ENCODE measurements at places on chromosomes 4 and X.

DNA sequence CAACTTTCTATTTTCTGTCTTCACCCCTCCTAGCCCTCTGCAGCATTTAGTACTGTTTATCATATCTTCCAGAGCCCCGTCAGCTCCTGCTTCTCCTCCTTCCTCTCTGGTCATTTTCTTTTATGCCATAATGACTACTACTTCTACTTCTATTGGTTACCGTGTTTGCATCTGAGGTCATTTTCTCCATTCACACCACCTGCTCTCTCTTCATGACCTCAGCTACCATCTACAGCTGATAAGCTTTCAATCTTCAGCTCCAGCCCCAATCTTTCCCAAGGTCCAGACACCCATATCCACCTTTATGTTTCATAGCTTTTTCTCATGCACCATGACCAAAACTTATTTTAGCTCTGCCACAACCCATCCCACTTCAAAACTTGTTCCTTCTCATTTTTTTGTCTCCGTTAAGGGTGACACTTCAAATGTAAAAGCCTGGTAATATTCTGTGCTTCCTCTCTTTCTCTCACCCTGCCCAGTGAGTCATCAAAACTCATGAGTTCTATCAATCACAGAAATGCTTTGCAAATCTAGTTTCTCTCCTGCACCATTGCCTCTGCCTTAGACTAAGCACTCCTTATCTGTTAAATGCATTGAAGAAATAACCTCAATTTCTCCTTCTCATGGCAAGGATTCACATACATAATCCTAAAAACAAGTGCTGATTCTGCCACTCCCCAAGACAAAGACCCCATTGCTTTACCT, 71.3 kb upstream of the IQCM start:
- no peak for DNase-seq

- no peak for DNase-seq
These were observed 208.4 kb upstream of the HDX start for GRCh38 chrX:84710611-84711010.

GRCh38 chrX:103157496-103158316, 57.2 kb upstream of the BEX4 start:
- no peak for DNase-seq

DNA sequence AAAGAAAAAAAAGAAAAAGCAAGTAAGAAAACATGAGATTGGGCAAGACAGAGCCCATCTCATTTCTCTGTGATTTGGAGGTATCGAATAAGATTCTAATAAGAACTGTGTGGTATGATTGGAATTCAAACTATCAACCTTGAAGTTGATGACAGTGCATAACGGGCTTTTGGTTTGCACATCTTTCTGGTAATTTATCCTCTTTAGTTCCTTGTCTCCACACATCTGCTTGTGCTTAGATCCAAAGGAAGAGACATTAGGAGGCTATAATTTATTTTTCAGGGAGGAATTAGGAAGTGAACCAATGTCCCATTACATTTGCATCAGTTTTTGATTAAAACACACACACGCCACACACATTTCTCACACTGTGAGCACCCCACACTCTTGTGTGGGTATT, 149.9 kb downstream of the ARSF start:
- no peak for DNase-seq

- DNase-seq, result no peak
These were observed 186.9 kb upstream of the SPOCK3 start for GRCh38 chr4:167421201-167421600.

DNA sequence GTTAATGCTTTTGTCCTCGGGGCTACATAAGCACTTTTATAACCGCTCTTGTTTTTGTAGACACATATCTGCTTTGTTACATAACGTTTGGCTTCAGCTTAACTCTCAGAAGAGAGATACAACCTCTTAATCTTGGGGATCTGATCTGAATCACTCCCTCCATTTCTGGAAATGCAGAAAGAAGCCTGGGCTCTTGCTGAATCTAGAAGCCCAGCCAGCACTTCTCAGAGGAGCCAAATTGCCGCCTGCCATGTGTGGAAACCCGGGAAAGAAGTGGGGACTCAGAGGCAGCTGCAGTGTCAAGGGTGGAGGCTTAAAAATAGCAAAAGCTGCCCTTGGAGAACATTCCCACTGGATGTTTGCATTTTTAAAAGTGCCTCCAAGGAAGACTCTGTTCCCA, 69.3 kb upstream of the LDB2 start:
- no peak for DNase-seq

GRCh38 chr4:38154252-38154651, 194.1 kb downstream of the PTTG2 start:
- DNase-seq, result no peak

DNA sequence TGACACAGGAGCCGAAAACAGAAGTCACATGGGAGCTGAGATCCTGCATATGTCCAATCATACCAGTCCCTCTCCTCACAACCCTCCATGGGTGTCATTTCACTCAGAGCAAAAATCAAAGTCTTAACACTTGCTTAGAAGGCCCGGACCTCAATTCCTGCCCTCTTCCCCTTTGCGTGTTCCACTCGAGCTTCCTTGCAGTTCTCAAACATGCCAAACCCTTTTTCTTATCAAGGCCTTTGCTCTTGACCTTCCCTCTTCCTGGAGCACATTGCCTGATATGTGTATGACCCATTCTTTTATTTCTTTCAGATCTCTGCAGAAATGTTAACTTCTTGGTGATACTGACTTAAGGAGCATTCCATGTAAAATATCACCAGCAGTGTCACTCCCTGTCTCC, 87.0 kb upstream of the USP38 start:
- DNase-seq, result no peak

GRCh38 chrX:45191383-45191782, 9.3 kb downstream of the DIPK2B start:
- DNase-seq, result no peak

- DNase-seq, result no peak
These were observed 72.9 kb upstream of the STIM2 start for GRCh38 chr4:26787461-26788340.

DNA sequence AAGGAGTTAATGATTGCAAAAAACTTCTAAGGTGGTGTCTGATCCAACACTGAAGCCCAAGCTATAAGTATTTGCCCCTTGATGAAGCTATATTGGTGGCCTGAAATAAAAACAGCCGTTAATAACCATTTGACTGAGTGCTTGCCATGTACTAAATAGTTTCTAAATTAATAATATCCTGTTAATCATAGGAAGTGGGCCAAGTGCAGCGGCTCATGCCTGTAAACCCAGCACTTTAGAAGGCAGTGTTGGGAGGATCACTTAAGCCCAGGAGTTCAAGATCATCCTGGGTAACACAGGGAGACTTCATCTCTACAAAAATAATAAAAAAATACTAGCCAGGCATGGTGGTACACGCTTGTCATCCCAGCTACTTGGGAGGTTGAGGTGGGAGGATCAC, 8.3 kb downstream of the NDP start:
- no peak for DNase-seq

DNA sequence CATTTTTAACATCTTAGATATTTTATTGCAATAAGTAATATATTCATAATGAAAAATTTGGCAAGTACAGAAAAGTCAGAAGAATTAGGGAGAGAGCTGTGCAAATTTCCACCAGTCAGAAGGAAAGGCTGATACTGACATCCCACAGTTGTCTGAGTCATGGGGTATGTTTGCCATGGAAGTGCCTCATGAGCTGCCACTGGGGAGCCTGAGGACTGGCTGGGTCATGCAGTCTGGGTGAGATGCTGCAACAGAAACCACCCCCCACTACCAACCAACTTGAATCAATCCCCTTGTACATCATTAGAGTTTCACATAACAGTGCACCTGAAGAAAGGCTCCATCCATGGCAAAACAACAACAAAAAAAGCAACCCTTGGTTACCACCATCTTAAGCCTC, 45.2 kb upstream of the ENPP6 start:
- DNase-seq, result no peak

- DNase-seq, result peak; percentile 81
These were observed 237.5 kb downstream of the BCOR start for GRCh38 chrX:39859991-39860861.

DNA sequence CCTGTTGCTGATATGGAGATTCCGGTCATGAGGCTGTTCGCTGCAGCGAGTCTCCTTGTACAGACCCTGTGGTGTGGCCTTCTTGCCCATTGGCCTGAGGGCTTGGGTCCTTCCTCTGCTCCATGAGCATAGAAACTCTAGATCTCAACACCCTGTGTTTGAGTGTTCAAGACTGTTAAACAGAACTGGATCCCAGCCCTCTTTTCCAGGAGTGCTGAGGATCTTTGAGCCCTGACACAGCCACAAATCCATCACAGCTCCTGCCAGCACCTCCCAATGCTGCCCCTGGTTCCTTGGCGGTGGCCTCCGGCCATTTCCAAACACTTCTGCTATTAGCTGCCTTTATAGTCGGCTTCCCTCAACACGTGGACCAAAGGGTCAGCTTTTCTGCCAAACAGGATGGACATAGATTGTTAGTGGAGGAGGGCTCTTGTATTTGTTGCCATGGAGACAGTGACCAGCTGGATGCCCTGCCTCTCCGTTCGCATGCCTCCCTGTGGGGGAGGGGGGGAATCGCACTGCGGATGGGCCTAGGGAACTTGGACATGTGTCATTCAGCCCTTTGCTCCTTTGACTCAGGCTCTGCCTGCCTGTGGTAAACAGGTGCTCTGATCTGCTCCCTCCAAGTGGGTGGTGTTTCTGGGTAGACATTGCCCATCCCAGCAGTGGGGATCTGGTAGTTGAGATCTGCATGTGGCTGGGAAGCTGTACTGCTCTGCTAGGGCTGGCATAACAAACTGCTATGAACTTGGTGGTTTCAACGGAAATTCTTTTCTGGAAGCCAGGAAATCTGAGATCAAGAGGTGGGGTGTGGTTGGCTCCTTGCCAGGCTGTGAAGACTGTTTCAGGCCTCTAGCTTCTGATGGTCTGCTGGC, 6.9 kb upstream of the WDR1 start:
- no peak for DNase-seq

DNA sequence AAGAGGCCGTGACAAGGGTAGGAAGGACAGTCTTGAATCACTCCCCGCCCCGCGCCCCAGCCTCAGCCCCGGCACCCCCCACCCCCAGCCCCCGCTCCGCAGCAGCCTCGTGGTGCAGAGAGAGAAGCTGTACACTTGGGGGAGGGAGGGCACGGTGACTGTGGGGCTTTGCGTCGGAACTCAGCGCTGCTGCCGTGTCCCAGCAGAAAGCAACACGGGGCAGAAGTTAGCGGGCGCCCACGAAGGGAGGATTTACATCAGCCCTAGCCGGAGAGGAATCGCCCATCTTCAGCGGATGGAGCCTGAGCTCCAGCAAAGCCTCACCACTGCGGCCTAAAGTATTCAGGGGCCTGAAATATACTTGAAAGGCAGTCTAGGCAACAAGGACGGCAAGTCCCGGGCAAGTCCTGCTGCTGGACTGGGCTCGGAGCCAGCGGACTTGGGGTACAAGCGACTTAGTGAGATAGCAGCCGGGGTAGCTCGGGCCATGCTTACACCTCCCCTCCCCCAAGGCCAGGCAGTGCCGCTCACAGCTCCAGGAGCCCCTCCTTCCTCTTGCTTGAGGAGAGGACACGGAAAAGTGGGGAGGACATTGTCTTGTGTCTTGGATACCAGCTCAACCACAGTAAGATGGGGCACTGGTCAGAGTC, 18.5 kb upstream of the OPN1LW start:
- no peak for DNase-seq

GRCh38 chr4:78120144-78120880, 63.2 kb downstream of the FRAS1 start:
- DNase-seq, result no peak

- no peak for DNase-seq
These were observed 61.0 kb downstream of the ENOPH1 start for GRCh38 chr4:82491251-82491960.

DNA sequence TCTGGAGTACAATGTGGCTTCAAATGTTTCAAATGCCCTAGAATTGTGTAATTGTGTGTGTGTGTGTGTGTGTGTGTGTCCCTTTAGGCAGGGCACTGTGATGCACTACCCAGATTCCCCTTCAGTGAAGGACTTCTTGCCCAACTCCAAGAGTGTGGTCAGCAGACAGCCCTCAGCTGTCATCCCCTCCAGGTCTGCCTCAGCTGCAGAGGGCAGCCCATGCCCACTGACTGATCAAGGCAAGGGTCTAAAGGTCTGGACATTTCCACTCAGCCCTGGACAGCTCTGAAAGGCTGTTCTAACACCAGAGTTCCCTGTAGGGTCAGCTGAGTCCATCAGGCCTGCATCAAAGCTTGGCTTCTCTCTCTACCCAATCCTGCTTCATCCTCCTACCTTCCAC, 83.9 kb upstream of the USP9X start:
- DNase-seq, result no peak

- no peak for DNase-seq
These were observed 11.2 kb downstream of the LRPAP1 start for GRCh38 chr4:3520796-3521600.

DNA sequence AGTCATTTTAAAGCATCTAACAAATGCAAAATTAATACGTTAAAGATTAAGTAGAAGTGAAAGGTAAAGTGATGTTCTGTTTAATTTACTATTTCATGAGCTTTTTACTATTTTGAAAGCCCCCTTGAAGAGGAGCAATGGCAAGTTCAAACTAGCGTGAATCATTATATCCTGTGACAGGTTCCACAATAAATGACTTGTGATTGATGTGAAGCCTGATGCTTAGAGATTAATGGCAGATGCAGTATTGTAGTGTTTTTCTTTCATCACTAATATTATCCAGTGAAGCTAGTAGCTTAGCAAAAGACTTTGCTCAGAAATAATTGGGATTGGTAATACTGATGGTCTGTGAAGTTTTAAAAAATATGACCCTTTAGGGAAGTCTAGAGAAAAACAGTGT, 57.3 kb downstream of the STOX2 start:
- DNase-seq, result no peak

GRCh38 chr4:152099981-152100378, 339.2 kb upstream of the GATB start:
- no peak for DNase-seq

GRCh38 chrX:43328358-43328946, 327.6 kb upstream of the MAOA start:
- DNase-seq, result no peak

DNA sequence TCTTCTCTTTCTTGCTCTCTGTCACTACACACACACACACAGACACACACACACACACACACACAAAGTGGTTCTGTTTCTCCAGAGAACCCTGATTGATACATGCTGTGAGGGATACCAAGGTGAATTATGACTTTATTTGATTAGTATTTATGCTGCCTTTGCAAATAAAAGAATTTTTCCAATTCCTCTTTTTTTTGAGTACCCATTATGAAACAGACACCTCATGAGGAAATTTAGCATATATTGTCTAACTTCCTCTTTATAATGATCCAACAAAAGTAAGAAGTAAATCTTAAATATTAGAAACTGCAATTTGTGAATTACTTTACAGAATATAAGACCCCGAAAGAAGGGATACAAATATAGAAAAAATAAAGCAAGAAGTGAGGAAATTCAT, 14.3 kb upstream of the RAB28 start:
- no peak for DNase-seq

GRCh38 chrX:55638933-55639332, 15.7 kb downstream of the FOXR2 start:
- no peak for DNase-seq

Data from stimulated activated CD8-positive, alpha-beta memory T cell treated with anti-CD3 and anti-CD28 coated beads, Interleukin-4, amount 100 ng/mL, for 4 hours (primary cell).